Stimulated activated CD8-positive, alpha-beta memory T cell treated with anti-CD3 and anti-CD28 coated beads, Interleukin-7, amount 100 ng/mL, for 48 hours (primary cell): ENCODE measurements at places on chromosomes 16 and 17.

DNA sequence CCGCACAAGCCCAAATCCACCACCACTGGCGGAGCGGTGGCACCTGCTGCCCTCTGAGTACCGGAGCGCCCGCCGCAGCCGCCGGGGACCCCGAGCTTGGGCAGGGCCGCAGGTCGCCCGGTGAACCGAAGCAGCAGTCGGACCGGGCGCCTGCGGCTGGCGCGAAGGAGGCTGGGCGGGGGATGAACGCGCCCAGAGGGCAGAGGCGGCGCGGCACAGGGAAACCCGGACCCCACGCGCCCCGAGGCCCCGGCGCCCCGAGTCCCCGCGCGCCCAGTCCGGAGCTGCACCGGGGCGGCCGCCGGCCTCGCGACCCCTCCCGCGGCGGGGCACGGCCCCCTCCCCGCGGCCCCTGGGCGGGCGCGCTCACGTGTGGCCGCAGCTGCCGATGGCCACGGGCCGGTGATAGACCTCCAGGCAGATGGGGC, 393 bp downstream of the RNF166 start:
- DNase-seq, result no peak

DNA sequence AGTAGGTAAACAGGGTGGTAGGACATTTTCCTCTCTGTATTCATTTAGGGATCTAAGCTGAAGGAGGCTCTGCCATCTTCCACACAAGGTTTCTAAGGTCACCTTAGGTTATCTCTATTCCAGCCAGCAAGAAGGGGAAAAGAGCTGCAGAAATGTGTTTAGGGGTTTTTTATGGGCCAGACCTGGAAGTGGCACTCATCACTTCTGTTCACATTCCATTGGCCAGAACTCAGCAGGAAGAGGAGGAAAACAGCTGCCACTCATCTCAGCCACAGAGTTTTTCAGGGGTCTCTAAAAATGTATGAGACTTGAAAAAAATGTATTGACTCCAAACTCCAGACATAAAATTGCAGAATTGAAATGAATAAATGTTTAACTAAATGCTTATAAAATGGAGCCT, 65.8 kb downstream of the FTO start:
- no peak for DNase-seq

DNA sequence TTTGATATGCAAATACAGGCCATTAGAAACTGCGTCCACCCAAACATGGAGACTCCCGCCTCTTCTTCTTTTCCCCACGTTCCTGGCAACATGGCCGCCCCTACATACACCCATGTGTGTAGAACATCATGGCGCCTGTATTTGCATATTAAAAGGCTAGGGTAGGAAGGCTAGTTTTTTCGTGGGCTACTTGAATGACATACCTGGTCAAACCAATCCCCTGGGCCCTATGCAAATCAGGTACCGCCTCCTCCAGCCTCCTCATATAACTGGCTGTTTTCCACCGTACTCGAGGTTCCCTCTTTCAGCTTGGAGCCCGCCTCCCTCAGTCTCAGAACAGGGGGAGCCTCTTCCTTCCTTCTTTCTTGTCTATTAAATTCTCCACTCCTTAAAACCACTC, 840 bp upstream of the CD300LB start:
- DNase-seq, result no peak

- DNase-seq, result no peak
These were observed 293.4 kb downstream of the XYLT1 start for GRCh38 chr16:17177242-17177958.

DNA sequence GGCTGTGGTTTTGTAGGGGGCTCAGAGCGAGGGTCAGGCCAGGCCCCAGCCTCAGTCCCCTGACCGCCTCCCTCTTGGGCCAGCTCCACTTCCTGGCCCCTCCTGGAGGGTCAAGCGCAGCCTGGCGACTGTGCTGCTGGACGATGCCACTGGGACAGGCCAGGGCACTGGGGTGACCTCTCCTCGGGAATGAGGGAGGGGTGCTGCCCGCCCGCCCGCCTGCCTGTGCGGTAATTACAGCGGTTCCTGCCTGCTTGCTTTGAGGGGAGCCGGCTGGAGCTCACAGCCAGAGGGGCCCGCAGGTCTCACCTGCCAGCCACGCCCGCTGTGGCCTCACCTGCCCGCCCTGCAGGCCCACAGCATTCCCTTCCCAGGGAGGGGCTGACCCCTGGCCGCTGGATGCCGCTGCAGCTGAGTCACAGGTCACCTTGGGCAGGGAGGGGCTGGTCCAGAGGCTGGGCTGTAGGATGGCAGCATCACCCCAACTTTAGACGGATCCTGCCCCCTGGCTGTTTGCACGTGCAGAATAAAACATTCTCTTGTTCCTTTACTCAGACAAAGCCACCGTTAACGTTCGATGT, 76.7 kb upstream of the CBX4 start:
- DNase-seq, result no peak

GRCh38 chr17:21542991-21543390, 149.3 kb upstream of the KCNJ18 start:
- no peak for DNase-seq

DNA sequence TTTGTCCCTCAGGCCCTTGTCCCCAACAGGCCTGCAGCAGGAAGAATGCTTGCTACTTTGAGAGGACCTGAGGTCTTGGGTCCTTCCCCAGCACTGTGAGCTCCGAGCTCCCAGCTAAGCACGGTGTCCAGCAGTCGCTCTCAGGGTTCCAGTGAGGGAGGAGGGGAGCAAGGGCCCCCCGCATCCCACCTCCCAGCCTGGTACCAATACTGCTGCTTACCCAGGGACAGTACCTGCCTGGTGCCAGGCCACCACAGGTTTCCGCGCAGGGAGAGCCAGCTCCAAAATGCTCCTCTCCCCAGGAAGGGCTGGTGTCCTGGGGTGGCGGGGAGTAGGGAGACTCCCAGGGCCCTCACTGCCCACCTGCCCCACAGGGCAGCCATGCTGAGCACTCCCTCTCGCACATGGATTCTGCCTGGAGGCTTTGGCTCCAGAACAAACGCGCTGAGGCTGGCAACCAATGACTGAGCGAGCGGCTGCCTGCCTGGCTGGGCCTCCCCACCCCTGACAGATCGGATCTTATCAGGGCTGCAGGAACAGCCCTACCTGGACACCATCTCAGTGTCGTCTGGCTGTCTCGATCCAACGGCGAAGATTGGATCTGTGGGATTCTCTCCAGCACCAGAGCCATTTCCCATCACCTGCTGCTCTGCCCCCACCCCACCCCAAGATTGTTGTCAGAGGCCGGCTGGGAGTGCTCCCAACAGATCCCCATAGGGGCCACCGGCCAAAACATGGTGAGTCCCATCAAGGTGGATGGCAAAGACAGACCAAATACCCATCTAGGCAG, 2.4 kb downstream of the DOK4 start:
- DNase-seq, result no peak

- no peak for DNase-seq
These were observed 9.5 kb upstream of the TMEM101 start for GRCh38 chr17:44024271-44024663.

GRCh38 chr16:17219991-17220390, 250.8 kb downstream of the XYLT1 start:
- no peak for DNase-seq

DNA sequence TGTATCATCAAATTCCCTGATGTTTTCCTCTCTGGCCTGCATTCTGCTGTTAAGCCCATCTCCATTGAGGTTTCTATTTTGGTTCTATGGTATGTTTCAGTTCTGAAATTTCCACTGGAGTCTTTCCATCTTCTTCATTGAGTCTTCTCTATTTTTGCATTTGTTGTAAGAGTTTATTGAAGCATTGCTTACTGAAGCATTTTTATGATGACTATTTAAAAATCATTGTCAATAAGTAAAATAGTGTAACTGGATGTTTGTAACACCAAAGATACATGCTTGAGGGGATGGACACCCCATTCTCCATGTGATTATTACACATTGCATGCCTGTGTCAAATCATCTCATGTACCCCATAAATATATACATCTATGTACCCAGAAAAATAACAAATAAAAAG, 8.6 kb downstream of the KRT40 start:
- DNase-seq, result no peak

- DNase-seq, result no peak
These were observed 2.0 kb upstream of the YPEL2 start for GRCh38 chr17:59329176-59330052.

- no peak for DNase-seq
These were observed 229.4 kb downstream of the CCDC182 start for GRCh38 chr17:57515662-57516211.

DNA sequence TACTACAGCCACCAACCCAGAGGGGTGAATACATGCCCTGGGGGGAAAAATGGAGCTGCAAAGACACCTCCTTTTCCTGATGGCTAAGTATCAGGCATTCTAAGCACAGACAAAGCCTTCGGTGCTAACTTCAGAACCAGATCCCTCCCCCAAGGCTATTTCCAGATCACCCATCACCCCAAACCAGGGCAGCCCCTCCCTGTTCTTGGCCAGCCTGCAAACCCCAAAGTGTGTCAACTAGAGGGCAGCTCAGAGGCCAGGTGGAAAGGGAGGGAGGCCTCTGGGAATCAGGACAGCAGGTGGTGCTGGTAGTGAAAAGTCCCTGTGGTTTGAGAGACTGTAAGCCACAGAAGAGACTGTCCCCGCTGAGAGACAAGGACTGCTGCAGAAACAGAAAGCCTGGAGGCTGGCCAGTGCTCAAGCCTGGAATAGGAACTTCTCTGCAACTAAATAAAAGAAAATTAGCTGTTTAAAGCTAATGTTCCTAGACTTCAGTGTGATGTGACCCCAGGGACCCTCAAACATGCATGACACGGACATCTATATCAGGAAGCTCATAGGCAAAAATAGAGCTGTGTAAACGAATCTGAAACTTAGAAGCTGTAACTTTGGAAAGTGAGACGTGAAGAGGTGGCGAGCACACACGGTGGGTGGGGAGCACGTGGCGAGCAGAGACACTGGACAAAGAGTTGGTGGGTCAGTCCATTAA, 9.1 kb downstream of the TUBG1 start:
- no peak for DNase-seq

DNA sequence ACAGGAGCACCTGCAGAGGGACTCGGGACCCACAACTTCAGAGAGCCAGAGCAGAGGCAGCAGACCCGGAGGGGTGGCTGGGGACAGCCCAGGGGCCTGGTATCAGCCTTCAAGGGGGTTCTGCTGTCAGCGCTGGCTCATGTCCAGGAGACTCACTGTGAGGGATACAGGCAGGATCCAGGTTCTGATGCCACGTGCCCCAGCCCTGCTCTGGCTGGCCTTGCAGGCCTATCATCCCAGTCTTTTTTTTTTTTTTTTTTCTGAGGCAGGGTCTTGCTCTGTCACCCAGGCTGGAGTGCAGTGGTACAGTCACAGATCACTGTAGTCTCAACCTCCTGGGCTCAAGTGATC, 9.0 kb upstream of the MTSS2 start:
- no peak for DNase-seq

DNA sequence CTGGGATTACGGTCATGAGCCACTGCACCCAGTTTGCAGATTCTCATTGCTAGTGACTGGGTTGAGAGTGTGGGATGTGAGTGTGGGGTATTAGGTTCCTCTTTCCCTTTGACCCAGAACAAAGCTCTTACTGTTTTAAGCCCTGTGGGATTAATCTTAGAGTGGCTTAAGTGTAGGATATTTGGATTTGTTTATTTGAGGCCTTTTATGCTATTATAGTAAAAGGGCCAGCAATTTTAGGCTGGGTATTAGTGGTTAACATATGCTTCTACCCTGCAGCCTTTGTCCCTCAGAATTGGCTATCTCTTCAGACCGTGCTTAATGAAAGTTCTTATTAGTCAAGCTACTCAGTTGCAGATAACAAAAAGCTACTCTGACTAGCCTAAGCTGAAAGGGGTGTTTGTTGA, 3.2 kb downstream of the SGF29 start:
- DNase-seq, result no peak

- DNase-seq, result no peak
These were observed 36.5 kb downstream of the DHX38 start for GRCh38 chr16:72129976-72130656.

DNA sequence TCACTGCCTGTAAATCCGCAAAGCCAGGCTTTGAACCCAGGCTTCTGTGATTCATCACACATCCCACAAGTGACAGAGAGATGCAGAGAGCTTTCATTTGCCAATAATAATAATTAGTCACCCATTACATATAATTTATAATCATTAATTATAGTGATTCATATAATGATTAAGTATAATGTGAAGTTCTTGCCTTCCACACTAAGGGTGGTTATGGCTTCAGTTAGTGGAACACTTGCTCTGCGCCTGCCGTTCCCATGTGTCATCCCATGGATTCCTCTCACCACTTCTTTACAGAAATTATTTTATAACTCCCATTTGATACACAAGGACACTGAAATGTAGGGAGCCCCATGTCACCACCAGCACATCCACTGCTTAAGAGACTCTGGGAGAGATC, 39.8 kb upstream of the XYLT1 start:
- no peak for DNase-seq

GRCh38 chr17:43966276-43966675, 12.5 kb upstream of the PYY start:
- DNase-seq, result no peak
